ENCODE measurements at places on chromosomes 2 and 18.

DNA sequence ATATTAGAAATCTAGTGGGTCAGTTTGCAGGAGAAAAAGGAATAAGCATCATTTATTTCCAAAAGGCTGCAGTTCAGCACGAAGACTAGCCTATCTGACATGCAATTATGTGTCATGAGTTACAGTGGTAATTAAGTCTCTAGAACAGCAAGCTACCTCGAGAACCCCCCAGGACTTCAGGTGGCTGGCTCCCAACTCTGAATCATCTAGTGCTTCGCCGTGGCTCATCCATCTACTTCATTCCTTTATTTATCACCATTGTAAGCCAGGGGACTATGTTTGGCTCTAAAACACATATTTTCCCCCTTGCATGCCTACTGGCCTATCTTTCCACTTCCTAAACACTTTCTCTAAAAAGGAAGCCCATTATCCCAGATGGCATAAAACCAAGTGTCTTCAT lies 121.6 kb downstream of the TXNL1 start:
- no peak for DNase-seq

DNA sequence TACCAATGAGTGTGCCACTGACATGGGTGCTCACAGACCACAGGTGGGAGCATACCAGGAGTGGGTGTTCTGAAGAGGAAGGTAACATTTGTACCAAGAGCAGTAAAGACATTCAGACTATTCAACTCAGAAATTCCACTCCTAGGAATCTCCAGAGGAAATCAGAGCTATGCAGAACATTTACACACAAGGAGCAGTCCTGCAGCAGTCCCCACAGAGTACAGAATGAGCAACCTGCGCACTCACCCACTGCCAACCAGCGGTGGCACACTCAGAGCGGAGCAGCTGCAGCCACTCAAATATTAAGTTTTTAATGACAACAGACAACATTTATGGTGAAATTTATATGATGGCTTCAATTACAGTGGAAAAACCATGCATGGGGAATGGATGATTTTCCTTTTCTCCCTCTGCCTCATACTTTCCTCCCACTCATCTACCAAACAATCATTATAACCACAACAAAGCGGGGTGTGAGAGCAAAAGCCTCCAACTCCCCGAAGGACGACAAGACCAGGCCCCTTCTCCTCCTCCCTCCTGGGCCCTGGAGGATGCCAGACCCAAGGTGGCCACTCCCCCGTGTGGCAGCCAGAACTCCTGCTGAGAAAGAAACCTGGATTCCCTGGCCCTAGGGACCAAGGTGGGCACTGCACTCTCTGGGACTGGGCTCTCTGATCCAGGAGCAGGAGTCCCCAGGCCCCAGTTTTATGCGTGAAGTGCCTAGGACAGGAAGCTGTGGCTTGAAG lies 5.4 kb downstream of the HS6ST1 start:
- DNase-seq, result peak; percentile 32

DNA sequence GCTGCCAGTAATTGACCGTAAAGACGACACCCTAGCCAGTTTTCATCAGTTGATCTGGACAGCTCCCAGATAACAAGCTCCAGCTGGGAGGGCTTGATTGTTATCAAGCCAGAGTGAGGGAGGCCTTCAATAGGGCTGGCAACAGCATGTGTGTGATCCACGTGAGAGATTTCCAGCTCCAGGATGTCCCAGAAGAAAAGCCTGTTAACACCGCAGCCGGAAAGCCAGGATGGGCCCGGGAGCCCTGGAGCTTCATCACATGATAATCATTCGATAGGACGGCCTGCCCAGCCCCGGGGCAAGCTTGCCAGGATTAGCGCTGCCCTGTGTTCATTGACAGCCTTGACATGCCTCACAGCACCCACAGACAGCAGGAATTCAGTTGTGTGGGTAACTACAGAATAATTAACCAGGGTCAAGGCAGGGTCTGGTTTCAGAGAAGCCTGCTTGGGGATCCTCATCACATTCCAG lies 182.5 kb downstream of the C1D start:
- DNase-seq, result no peak

GRCh38 chr2:11248-11941 lies 34.9 kb downstream of the FAM110C start:
- DNase-seq, result peak; percentile 63

DNA sequence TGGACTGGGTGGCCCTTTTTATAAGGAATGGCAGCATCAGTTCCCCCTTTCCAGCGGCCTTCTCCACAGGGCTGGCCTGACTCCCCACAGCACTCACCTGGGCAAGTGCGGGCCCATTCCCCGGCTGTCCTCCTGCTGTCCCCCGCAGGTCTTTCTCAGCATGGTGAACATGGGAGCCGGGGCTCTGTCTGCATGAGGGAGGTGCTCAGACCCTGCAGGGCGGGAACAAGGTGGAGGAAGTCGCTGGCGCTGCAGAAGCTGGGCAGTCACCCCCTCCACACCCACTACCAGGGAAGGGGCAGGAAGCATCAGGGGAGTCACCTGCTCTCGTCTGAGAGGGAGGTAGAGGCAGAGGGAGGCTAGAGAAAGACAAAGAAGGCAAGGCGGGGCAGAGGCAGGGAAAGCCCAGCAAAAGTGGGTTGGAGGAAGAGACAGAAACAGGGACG lies 12.2 kb downstream of the HES6 start:
- DNase-seq, result no peak

DNA sequence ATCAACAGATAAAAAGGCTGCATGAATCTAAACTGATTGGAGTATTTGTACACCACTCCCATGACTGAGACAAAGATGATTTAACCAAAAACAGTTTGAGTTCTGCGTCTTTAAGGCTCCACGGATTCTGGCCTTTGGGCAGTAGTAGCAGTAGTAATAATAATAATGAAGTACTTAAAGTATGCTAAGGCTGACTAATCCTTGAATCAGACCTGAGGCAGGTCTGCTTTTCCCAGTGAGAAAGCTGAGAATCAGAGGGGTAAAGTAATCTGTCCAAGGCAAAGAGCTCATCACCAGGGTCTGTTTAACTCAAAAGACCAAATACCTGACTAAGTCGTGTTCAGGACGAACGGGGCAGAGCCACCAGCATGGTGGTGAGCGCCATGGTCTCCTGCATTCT lies 61.4 kb downstream of the ID2 start:
- no peak for DNase-seq

DNA sequence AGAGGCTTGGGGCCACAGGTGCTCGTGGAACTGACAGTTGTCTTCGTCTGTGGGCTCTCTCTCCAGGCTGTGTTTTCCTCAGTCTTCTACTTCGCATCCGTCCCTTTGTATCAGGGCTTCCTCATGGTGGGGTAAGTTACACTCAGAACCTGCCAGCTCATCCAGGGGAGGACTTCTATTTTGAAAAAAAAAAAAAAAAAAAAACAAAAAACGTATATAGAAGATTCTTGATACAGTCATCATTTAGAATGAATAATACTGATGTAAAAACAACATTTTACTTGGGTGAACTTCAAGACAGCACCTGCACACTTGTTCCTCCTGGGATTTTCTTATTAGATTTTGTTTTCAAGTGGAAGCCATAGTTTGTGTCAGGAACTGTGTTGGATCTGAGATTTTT lies 47.7 kb upstream of the NFATC1 start:
- no peak for DNase-seq

GRCh38 chr2:180578441-180578840 lies 402.0 kb upstream of the UBE2E3 start:
- DNase-seq, result no peak

DNA sequence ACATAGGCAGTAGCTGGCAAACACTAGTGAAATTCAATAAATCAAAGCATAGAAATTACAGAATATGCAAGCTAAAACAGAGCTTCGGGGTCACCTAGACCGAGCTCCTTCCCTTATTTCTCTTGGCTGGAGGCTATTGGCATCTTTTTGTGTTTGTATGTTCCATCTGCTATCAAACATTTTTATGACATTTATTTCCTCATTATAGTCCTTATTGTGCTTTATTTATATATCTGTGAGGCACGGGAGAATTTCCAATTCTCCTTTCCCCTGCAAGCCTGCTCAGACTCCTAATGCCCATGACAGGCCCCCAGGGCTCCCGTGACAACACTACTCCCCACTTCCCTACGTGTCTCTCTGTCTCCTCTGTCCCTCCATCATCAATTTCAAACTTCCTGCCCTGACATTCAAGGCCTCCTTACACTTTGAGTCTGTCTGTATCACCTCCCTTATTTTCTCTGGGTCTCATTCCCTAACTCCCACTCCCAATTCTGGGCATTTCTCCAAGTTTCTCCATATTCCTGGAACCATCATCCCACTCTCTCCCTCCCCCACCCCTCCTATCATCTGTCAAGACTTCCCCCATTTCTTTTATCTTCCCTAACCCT lies 316.9 kb downstream of the OSR1 start:
- DNase-seq, result no peak

DNA sequence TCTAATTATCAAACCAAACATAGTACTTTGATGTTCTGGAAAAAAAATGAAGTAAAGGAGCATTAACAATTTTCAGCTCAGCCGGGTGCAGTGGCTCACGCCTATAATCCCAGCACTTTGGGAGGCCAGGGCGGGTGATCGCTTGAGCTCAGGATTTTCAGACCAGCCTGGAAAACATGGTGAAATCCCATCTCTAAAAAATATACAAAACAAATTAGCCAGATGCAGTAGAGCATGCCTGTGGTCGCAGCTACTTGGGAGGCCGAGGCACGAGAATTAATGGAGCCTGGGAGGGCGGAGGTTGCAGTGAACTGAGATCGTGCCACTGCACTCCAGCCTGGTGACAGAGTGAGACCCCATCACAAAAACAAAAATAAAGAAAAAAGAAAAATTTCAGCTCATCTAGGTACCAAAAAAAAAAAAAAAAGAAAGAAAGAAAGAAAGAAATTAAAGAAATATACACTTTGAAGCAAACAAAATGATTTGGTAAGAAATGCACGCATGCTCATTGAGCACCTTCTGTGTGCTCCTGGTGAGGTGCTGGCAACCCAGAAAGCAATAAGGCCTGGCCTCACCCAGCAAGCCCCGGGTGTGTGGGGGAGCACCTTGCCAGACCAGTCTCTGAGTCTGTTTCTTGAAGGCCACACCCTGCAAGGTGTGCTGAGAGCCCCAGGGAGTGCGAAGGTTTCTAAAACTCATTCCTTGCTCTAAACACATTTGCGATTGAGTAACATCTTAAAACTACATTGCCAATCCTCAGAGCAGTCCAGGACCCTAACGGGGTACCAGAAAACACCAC lies 133.5 kb downstream of the TFCP2L1 start:
- DNase-seq, result no peak

DNA sequence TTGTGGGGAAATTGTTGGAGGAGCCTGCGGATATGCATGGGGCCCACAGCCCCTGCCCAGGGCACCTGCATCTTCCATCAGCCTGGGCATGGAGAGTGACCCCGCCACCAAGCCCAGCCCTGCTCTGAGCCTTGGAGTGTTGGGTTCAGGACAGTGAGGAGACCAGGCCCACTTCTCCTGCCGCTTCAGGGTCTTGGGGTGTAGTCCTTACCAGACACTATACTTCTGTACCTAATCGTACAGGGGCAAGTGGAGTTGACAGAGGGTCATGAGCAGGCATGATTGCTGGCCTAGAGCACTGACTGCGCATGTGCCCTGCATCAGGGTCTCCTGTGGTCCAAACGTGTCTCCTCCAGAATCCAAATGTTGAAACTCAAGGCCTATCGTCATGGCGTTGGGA lies 108.9 kb upstream of the ZNF236 start:
- no peak for DNase-seq

DNA sequence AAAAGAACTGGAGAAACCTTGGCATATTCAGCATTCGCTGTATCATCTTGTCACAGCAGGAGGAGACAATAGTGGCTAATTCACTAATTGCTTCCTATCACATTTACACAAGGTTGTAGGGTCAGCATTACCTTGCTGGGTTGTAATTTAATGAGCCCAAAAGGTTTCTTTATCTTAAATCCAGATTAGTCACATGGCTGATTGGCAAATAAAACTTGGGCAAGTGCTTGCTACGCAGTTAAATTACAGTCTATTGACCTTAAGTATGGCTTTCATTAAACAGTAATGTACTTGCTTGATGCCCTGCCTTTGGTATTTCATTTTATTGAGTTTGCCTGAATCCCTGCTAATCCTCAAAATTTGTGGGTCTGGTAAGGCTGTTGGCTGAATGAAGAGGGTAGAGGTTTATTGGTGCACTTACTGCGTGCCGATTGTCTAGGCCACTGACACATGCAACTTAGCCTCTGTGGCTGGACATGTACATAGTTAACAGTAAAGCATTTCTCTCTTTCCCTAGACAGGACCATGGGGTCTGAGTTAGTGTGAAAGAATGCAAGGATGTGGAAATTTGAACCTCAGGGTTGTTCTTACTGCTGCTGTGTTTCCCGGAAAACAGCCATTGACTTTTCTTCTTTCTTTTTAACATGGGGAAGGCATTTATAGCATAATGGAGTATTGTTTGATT lies 34.3 kb downstream of the FMNL2 start:
- no peak for DNase-seq

GRCh38 chr2:180002198-180002770 lies 4.8 kb downstream of the CWC22 start:
- peak; percentile 49 for DNase-seq

DNA sequence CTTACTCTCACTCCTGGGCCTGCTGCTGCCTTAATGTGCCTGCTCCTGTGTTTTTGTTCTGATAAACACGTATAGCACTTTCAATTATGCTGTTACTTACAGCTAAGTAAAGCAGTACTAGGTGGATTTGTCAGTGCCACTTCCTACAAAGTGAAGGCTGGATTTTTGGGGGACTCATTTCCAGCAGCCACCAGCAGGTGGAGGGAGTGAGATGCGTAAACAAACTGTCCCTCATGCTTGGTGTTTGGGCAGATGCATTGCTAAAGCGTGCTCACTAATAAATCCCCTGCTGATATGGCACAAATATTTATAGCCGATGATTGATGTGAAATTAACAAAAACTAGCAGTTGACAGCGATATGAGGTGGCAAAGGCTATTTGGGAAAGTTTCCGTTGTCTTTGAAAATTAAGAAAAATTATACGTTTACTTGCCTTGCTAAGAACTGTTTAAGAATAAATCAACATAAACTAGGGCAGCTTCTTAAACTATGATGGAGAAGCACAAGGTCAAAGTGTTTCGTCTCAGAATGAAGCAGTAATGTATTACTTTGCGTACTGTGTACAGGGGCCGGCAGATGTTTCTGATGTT lies 101.7 kb downstream of the AGAP1 start:
- DNase-seq, result peak; percentile 81

DNA sequence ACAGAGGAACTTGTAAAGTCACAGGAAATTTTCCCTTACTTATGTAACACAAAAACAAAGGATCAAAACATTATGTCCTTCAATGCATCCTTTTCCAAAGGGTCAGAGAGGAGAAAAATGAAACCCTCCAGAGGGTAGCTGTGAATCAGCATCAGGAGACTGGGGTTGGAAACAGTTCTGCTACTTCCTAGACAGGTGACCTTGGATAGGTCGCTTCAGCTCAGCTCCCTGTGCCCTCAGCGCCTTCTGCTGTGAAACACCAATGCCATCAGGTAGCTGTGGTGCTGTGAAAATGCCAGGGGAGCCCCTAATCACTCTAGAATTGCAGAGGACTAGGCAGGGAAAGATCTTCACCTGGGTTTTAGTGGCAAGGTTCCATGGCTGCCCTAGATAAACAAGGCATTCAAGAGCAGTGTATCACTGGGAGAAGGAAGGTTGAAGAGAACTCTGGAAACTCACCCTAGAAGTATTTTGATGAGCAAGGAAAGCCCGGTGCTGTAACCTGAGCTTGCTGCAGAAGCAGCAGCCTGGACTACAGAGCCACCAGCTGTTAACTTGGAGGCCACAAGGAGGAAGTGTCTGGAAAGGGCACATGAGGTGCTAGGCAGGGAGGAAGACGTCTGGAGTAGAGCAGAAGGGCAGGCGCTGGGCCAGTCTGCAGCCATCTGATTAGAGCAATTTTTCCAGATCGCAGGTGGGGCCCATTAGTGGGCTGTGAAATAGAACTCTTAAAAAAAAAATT lies 100.7 kb upstream of the MCFD2 start:
- DNase-seq, result peak; percentile 74

GRCh38 chr2:228023619-228024018 lies 152.2 kb downstream of the DAW1 start:
- no peak for DNase-seq
